ENCODE measurements at places on chromosomes 12 and 14. TPM values are rescaled to one million over a fixed set of nuclear protein-coding genes. Genes with fewer than 3 reads are reported as not detected.

DNA sequence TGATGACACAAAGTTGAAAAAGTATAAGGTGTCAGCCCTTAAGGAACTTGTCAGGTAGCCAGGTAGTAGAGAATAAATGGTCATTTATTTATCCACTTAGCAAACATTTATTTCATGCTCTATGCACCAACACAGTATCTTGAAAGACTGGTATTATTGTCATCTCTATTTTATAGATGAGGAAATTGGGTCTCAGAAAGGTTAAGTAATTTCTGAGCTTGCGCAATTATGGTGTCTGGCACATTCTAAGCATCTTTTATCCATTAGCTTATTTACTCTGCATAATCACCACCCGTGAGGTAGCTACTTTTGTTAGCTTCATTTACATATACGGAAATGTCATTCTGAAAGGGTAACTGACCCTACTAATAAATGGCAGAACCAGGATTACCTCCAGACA lies 2.5 kb upstream of the UTP20 start:
- peaks cover 4% of the 10 kb centered on the region for H3K4me1 ChIP-seq
- no peak overlapping the region for H3K4me3 ChIP-seq
- DNase-seq: no peak
- no peaks in the 10 kb centered on the region for H3K36me3 ChIP-seq
- no peaks in the 10 kb centered on the region for H3K27me3 ChIP-seq

GRCh38 chr14:65354715-65355114 lies 57.8 kb upstream of the FUT8 start:
- no peaks in the 10 kb centered on the region for H3K27me3 ChIP-seq
- no peaks in the 10 kb centered on the region for H3K4me1 ChIP-seq
- DNase-seq: no peak
- no peaks in the 10 kb centered on the region for H3K36me3 ChIP-seq

GRCh38 chr12:125988545-125988944 lies 923.3 kb downstream of the AACS start:
- H3K4me1 ChIP-seq: no peaks in the 10 kb centered on the region
- no peak for DNase-seq
- no peak overlapping the region for H3K4me3 ChIP-seq
- no peak overlapping the region for H3K27ac ChIP-seq
- no peaks in the 10 kb centered on the region for H3K27me3 ChIP-seq
- H3K36me3 ChIP-seq: no peaks in the 10 kb centered on the region

DNA sequence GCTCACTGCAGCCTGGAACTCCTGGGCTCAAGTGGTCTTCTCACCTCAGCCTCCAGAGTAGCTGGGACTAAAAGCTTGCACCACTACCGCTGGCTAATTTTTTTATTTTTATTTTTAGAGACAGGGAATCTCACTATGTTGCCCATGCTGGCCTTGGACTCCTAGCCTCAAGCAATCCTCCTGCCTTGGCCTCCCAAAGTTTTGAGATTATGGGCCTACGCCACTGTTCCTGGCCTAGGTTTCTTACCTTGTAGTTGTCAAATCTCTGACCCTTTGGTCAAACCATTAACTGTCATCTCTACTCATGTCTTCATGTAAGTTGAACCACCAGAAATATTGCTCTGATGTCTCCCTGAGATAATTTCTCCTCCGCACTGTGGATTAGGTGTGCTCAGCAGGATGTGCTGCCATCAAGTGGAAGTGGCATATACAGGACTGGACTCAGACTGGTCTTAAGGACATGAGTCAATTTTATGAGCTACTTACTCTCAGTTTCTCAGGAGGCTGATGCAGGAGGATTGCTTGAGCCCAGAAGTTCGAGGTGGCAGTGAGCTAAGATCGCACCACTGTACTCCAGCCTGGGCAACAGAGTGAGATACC lies 28.5 kb downstream of the ACTR6 start:
- DNase-seq: no peak
- H3K4me3 ChIP-seq: no peak overlapping the region
- H3K27ac ChIP-seq: no peak overlapping the region
- H3K4me1 ChIP-seq: peaks cover 3% of the 10 kb centered on the region

- peak overlapping the region; percentile 69 for H3K27ac ChIP-seq
- H3K4me1 ChIP-seq: peaks cover 25% of the 10 kb centered on the region
Measured at GRCh38 chr12:47705229-47705565, 633 bp downstream of the RPAP3 start.

DNA sequence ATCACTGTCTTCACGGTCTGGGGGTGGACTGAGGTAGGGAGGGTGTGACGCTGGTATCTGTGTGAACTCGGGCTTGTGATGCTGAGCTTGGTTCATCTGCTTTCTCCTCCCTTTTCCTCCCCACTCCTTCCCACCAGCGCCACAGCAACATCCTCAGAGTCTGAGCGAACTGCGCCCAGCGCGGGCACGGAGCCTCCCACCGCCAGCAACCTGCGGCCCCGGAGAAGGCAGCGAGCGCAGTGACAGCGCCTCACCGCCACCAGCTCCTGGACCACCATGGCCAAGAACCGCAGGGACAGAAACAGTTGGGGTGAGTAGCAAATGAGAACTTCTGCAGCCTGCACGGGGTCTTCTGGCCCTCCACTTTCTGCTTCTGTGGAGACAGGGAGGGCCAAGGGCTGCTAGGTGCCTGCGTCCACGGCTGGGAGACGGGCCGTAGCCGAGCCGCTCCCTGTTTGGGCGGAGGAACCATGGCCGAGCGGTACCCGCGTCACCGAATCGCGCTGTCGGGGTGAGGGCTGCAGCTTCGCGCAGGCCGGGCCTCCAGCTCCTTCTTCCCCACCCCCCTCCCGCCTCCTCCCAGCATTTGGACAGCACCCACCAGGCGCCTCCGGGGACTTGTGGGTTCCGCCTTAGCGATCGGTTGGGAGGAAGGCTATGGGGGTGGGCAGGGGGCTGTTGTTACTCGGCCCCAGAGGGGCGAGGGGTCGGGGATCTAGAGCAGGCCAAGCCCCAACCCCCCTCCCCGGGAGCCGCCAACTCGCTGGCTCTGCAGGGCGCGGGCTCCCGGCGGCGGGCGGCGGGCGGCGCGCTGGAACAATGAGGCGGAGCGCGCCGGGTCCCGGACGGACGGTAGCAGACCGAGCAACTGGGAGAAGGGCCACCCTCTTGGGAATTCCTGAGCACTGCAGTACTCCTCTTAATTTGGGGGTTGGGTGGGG lies at the start of gene ATL1:
Gene ATL1, plus strand, starts transcription at position 156 of the 941 bp plus-strand sequence. Its CDS starts 121 bp downstream, at position 277.
- peak within 1 kb of the TSS; percentile 83 for H3K27ac ChIP-seq
- DNase-seq: peak; percentile 19
- peaks cover 3% of the 10 kb centered on the region for H3K4me1 ChIP-seq
- no peaks in the 10 kb centered on the region for H3K36me3 ChIP-seq
- H3K4me3 ChIP-seq: peak within 1 kb of the TSS; percentile 74

DNA sequence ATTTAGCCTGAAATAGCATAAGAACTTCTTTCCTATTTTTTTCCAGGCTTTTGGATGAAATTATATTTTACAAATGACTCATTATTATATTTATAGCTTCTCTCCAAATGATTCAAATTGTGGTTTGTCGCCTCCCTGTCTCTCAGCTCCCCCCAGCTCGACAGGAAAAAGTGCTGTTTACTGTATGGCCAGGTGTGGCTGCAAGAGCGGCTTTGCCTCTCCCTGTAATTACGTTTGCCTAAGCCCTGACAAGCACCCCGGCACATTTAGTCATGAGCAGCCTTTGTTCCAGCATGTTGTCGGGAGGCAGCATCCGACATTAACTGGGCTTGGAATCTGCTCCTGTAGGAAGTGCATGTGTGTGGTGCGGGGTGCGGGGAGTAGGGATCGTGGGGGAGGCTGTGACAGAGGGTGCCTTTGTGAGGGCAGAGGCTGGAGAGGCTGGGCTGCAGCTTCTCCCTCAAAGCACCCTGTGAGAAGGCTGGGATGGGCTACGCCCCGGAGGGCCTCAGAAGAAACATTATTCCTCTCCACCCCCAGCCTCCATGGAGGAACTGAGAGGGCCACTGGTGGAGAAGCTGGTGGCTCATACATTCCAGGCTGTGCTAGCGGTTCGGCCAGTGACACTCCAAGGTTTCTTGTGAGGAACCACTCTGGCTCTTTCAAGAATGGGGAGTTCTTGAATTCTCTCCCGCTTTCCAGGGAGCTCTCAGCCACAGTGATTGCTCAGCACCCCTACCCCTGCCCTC lies 42.1 kb upstream of the CTDSP2 start:
- no peaks in the 10 kb centered on the region for H3K36me3 ChIP-seq
- peaks cover 77% of the 10 kb centered on the region for H3K4me1 ChIP-seq
- DNase-seq: peak; percentile 57

DNA sequence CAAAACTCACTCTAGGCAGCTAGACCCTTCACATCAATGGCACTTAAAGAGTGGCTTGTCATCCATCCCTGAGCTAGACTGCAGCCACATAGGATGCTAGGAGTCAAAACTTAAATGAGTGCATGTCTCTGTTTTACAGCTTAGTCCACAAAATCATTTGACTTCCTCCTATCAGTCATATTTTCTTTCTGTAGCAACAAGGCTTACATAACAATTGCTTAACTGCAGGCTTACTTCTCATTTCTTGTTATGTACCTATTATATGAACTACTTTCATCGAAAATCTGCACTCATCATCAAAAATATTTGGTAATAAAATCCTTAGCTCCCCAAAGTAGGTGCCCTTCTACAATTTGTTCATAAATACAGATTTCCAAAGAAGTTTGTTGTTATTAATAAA lies 30.1 kb downstream of the CLEC1A start:
- peak overlapping the region; percentile 37 for H3K27ac ChIP-seq
- H3K36me3 ChIP-seq: no peaks in the 10 kb centered on the region
- DNase-seq: no peak
- H3K27me3 ChIP-seq: no peaks in the 10 kb centered on the region
- H3K4me1 ChIP-seq: no peaks in the 10 kb centered on the region
- no peak overlapping the region for H3K4me3 ChIP-seq

DNA sequence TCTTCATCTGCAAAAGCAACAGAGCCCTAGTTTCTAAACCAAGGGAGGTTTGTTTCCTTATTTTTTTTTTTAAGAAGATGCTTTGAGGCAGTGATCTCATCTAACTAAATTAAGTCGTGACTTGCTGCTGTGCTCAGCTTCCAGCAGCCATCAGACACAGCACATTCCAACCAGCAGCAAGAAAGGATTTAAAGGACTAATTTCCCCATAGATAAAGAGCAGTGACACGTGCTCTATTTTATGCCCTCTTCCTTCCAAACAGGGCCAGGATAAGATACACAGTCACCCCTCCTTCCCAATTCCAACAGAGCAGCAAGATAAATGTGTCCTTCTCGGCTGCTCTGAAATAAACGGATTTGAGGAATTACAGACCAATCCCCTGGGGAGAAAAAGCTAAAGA lies 81.7 kb downstream of the PRKAB1 start:
- DNase-seq: no peak
- no peaks in the 10 kb centered on the region for H3K36me3 ChIP-seq
- H3K4me3 ChIP-seq: no peak overlapping the region
- H3K4me1 ChIP-seq: no peaks in the 10 kb centered on the region
- no peak overlapping the region for H3K27ac ChIP-seq

GRCh38 chr12:89064780-89065179 lies 287.5 kb downstream of the DUSP6 start:
- no peaks in the 10 kb centered on the region for H3K4me1 ChIP-seq
- H3K4me3 ChIP-seq: no peak overlapping the region
- H3K27me3 ChIP-seq: no peaks in the 10 kb centered on the region
- no peaks in the 10 kb centered on the region for H3K36me3 ChIP-seq
- DNase-seq: no peak

Gene PCED1B
- 6.6 TPM for total RNA-seq

Gene ACSS3
- total RNA-seq: 30.0 TPM

Gene SYNDIG1L
- total RNA-seq: 3.1 TPM

Gene RPGRIP1
- total RNA-seq: not detected

Gene HPD
- 1.2 TPM for total RNA-seq

Gene NDUFA9
- 41.2 TPM for total RNA-seq

Data from thoracic aorta (tissue), 2 donors.